ENCODE measurements at places on chromosomes 7 and 10.
A peak's percentile ranks its signal among the peaks of the same experiment; 100 is the strongest.

GRCh38 chr10:34537629-34538231 lies 277.4 kb downstream of the PARD3 start:
- H3K27ac ChIP-seq: no peak overlapping the region
- H3K4me1 ChIP-seq: no peaks in the 10 kb centered on the region
- H3K27me3 ChIP-seq: no peaks in the 10 kb centered on the region
- no peaks in the 10 kb centered on the region for H3K36me3 ChIP-seq

- no peaks in the 10 kb centered on the region for H3K27me3 ChIP-seq
- no peak for DNase-seq
- H3K4me3 ChIP-seq: no peak overlapping the region
- no peaks in the 10 kb centered on the region for H3K36me3 ChIP-seq
These were observed 12.2 kb downstream of the ARPC1B start for GRCh38 chr7:99386584-99387238.

- H3K27ac ChIP-seq: no peak overlapping the region
- no peak for DNase-seq
- no peaks in the 10 kb centered on the region for H3K27me3 ChIP-seq
- no peaks in the 10 kb centered on the region for H3K4me1 ChIP-seq
These were observed 391.7 kb upstream of the SHH start for GRCh38 chr7:156203923-156204322.

- H3K4me1 ChIP-seq: no peaks in the 10 kb centered on the region
- no peak overlapping the region for H3K27ac ChIP-seq
- H3K4me3 ChIP-seq: no peak overlapping the region
- H3K36me3 ChIP-seq: no peaks in the 10 kb centered on the region
These were observed 160.0 kb downstream of the SLIT1 start for GRCh38 chr10:97025613-97026242.

DNA sequence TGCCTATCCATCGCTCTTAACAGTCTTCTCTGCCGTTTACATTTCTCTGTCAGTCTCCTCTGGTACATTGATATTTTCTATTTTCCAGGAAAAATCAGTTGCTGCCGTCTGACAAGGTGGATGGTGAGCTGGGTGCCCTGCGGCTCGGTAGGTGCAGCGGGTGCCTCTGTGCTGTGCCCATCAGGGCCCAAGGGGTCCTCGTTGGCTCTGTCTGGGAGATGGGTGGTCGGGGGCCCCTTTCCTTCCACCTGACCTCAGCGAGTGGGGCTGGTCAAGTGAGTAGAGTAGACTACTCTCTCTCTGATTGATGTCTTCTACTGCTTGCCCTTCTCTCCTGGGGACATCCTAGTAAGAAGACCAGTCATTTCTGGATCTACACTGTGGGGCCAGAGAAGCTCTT lies 57.4 kb downstream of the MINDY4 start:
- H3K27ac ChIP-seq: no peak overlapping the region
- no peaks in the 10 kb centered on the region for H3K27me3 ChIP-seq
- no peaks in the 10 kb centered on the region for H3K36me3 ChIP-seq
- H3K4me1 ChIP-seq: no peaks in the 10 kb centered on the region

GRCh38 chr10:80165173-80165572 lies 32.6 kb downstream of the PLAC9 start:
- no peaks in the 10 kb centered on the region for H3K27me3 ChIP-seq
- peak overlapping the region; percentile 89 for H3K27ac ChIP-seq
- peaks cover 10% of the 10 kb centered on the region for H3K4me1 ChIP-seq
- H3K36me3 ChIP-seq: no peaks in the 10 kb centered on the region
- no peak overlapping the region for H3K4me3 ChIP-seq
- DNase-seq: no peak

- H3K27ac ChIP-seq: no peak overlapping the region
- H3K27me3 ChIP-seq: no peaks in the 10 kb centered on the region
- no peak overlapping the region for H3K4me3 ChIP-seq
- DNase-seq: no peak
- no peaks in the 10 kb centered on the region for H3K4me1 ChIP-seq
These were observed 45.2 kb upstream of the BHLHA15 start for GRCh38 chr7:98165827-98166667.

DNA sequence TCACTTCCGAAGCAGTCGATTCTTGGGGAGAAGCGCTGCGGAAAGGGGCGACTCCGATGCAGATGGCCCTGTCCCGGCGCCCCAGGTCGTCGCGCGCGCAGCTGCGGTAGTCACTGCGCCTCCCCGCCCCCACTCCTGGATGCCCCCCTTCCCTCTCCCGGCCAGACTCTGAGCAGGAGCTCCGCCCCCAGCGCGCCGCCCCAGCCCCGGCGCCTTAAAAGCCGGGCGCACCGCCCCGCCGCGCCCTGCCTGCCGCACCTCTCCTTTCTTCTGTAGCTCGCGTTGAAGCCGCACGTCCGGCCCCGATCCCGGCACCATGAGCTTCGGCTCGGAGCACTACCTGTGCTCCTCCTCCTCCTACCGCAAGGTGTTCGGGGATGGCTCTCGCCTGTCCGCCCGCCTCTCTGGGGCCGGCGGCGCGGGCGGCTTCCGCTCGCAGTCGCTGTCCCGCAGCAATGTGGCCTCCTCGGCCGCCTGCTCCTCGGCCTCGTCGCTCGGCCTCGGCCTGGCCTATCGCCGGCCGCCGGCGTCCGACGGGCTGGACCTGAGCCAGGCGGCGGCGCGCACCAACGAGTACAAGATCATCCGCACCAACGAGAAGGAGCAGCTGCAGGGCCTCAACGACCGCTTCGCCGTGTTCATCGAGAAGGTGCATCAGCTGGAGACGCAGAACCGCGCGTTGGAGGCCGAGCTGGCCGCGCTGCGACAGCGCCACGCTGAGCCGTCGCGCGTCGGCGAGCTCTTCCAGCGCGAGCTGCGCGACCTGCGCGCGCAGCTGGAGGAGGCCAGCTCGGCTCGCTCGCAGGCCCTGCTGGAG lies at the start of gene INA:
TSS of gene INA (plus strand) at position 243 of the 817 bp plus-strand sequence. CDS start at position 317, 74 bp downstream.
- no peak within 1 kb of the TSS for H3K27ac ChIP-seq
- H3K4me1 ChIP-seq: no peaks in the 10 kb centered on the region
- no peaks in the 10 kb centered on the region for H3K36me3 ChIP-seq
- peaks cover 5% of the 10 kb centered on the region for H3K27me3 ChIP-seq
- peak within 1 kb of the TSS; percentile 50 for H3K4me3 ChIP-seq
- no peak for DNase-seq

GRCh38 chr10:92420546-92421275 lies 129.7 kb downstream of the MARCHF5 start:
- no peaks in the 10 kb centered on the region for H3K36me3 ChIP-seq
- no peak overlapping the region for H3K27ac ChIP-seq
- no peak for DNase-seq
- H3K4me3 ChIP-seq: peak overlapping the region; percentile 23
- H3K4me1 ChIP-seq: no peaks in the 10 kb centered on the region

DNA sequence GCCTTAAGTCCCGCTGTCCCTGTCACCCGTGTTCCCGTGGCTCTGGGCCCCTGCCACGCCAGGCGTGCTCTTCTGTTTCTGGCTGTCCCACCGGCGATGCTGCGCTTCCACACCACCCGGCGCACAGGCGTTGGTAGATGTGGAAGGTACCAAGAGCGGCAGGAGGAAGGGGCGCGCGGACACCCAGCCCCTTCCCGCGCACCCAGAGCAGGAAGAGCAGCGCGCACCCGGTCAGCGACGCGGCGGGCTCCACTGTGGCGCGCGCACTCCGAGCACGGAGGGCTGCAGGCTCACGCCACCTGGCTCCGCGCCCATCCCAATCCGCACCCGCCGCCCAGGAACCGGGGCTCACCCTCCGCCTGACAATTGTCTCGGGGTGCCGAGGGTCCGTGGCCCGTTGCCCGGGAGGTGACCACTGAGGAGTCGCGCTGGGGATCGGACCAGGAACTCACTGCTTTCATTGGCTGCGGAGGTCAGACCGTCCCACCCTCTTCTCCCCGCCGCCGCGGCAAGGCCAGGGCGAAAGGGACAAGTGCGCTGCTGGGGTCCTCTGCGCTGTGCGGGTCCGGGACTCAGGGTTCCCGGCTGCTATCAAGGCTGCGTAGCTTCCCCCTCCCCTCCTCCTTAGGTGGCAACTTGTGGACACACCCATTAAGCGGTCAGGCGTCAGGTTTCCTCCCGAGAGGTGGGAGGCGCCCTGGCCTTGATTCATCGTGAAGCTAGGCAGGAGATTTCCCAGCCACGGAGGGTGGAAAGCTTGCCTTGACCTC lies 121.6 kb upstream of the ZNF92 start:
- H3K27ac ChIP-seq: peak overlapping the region; percentile 56
- DNase-seq: peak; percentile 37
- H3K36me3 ChIP-seq: no peaks in the 10 kb centered on the region
- no peaks in the 10 kb centered on the region for H3K4me1 ChIP-seq
